ENCODE measurements at places on chromosomes 16 and 17.

DNA sequence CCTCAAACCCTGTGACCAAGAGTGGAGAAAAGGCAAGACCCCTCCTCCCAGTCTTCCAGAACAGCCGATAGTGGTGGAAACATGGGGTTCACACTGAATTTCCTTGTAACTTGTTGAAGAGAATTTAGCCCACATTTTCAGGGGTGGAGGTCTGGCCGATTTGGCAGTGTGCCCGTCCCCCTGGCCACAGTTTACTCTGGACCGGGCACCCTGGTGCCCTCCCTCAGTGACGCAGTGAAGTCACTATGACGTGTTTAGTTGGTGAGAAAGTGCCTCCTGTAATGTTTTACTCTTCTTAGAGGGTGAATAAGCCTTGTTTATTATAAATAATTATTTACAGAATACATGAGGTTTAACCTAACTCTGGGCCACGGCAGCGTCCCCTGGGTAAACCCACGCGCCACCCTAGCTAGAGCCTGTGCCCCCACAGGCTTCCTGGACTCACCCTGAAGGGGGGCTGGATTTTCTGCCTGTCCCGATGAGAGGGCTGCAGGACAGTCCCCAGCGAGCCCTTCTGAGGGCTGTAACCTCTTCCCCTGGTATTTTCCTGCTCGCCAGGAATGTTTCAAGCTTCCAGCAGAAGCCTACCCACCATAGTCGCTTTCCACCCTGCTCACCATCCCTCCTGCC lies 316.9 kb downstream of the SEC14L1 start:
- DNase-seq = no peak

- DNase-seq = no peak
Observed at GRCh38 chr17:37191219-37191618, 184.6 kb upstream of the C17orf78 start.

- peak; percentile 56 for DNase-seq
Observed at GRCh38 chr17:78839235-78839761, 1.3 kb downstream of the USP36 start.

- DNase-seq = no peak
Observed at GRCh38 chr16:25771216-25771615, 79.5 kb downstream of the HS3ST4 start.

- no peak for DNase-seq
Observed at GRCh38 chr17:66783656-66784381, 51.1 kb upstream of the CACNG5 start.

GRCh38 chr17:11880714-11881113 lies 116.6 kb downstream of the ZNF18 start:
- DNase-seq = no peak

DNA sequence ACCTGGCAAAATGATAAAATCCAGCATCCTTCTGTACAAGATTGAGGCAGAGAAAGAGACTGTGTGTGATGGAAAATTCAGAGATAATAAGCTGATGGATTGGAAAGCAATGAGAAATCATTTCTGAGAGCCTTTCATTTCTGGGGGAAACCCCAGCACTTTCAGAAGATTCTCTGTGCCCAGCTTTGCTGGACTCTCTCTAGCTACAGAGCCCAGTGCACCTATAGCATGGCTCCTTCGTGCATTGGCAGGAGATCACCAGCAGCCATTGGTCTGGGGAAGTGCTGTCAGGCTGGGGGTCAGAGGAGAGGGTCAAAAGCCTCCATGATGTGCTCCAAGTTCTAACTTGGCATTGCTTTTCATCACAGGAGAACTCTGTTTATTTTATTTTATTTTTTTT lies 259.9 kb downstream of the SOX9 start:
- DNase-seq = no peak

- no peak for DNase-seq
Observed at GRCh38 chr17:80873307-80873951, 118.2 kb upstream of the CHMP6 start.

- no peak for DNase-seq
Observed at GRCh38 chr17:60891149-60891548, 213.5 kb downstream of the BCAS3 start.

- DNase-seq = no peak
Observed at GRCh38 chr17:77814091-77814772, 144.3 kb upstream of the TNRC6C start.

DNA sequence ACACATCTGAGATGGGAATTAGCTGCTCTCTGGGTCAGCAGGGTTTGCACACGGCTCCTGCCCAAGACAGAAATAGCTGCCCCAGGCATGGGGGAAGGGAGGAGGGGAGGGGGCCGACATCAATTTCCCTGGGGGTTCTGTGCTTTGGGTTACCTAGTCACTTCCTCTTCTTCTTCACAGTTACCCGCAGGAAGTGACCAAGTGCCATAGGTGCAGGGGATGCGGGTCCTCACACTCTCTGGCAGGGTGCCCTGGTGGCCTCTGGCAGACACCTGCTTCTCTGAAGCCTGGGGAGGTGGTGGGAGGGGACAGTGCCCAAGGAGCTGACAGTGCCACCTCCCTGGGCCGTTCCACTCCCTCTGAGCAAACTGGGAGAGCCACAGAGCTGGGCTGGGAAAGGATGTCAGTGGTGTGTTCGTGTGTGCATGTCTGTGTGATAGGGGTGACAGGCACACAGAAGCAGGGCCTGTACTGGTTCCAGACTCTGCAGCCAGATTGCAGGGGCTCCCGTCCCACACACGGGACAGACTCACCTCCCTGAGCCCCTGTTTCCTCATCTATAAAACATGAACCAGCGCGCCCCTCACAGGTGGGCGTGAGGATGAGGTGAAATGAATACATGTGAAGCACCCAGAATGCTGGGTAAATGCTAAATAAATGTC lies 18.2 kb downstream of the SCN4A start:
- DNase-seq = peak; percentile 27

DNA sequence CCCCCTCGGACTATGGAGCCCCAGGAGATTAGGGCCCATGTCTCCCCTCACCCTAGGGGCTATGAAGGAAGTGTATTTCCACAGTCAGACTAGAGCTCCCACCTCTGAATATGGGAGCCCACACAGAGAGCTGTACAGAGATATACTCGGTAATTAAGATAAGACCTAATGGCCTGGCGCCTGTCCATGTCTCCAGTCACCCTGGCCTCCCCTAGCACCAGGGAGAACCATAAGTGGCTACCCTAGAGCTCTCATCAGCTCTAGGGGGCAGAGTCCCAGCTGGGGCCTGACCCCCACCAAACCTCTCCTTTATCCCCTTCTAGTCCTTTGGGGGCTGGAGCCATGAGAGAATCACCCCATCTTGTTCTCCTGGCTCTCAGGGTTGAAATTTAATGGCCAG lies 2.4 kb downstream of the TMEM101 start:
- no peak for DNase-seq

GRCh38 chr16:66616592-66616991 lies 12.1 kb downstream of the CMTM3 start:
- DNase-seq = no peak

DNA sequence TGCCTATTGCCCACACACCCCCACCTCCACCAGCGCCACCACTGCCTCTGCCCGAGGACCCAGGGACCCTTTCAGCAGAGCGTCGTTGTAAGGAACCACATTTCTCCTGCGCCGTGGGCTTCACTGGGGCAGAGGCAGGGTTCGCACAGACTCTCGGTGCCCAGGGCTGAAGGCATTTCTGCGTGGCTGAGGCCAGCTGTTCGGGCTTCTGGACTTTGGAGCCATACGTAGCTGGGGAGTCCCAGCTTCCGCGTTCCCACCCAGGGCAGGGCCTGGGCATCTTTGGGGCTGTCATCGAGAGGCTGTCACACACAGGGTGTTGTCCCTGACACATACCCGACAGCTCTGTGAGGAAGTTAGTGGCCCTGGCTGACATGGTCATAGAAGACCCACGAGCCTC lies 16.0 kb upstream of the SMIM5 start:
- no peak for DNase-seq

DNA sequence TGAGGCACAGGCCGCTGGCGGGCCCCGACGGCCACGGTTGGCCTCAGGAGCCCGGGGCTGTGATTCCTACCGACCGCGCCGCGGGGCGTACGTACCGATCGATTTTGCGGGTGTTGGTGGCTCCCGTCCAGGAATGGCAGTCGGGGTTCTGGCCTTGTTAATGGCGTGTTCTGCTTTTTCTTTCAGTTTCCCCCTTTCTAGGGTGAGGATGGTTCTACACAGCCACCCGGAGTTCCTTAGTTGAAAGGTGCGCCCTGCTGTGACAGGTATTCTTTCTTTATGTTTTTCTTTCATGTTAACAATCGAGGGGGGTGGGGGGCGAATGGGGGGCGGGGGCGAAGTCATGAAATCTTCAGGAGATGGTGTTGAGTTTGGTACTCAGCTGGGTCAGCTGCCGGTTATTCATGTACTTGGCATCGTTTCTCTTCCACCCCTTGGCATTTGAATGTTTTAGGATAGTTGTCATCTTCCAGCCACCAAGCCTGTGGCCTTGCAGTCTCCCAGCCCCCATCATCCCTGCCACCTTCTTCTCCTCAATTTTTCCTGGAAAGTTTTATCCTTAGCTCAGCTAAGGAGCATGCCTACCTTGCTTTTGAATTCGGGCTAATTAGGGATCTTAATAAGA lies 802 bp downstream of the CYLD start:
- DNase-seq = peak; percentile 71

DNA sequence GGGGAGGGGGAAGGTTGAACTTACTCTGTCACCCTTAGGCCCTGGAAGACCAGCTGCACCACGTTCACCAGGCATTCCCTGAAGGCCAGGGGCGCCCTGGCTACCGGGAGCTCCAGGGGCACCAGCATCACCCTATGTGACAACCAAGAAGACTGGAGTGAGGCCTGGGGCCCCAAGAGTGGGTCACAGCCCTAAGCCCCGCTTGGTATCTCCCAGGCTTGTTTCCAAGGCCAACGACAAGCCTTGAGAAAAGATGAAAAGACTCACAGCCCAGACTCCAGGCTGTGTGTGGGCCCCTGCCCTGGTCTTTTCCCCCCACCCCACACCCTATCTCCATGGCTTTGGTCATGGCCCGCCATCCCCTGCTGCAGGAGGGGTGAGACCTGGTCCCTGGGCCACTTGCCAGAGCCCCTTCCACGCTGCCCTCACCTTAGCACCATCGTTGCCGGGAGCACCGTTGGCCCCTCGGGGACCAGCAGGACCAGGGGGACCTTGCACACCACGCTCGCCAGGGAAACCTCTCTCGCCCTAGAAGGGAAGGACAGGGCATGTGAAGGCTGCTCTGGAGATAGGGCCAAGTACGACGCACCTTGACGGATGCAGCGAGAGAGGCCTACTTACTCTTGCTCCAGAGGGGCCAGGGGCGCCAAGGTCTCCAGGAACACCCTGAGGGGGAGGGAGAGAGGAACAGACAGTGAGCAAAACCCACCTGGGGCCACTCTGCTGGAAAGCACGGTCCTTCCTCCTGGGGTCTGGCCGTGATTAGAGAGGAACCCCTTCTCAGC lies 9.9 kb downstream of the COL1A1 start:
- no peak for DNase-seq
